CD4-positive, alpha-beta T cell treated with Interleukin-1 beta for 1 hour (primary cell): ENCODE measurements at places on chromosomes 11 and 22.
A peak's percentile ranks its signal among the peaks of the same experiment; 100 is the strongest.

DNA sequence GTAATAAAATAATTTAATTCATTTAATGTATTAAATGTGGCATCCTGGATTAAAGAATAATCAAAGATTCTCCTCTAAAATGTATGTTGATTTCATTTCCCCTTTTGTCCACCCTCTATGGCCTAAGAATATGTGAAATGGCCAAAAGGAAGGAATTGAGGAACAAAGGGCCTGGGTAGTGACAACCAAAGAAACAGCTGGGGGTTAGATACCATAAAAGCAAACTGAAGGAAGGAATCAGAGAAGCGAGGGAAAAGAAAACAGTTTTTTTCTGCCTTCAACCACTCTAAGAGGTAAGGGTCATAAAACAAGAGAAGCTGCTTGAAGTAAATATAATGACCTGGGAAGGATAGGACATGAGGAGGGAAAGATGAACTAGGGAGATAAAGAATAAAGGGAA is 139.3 kb downstream of the FAM76B start:
- no peak for DNase-seq

GRCh38 chr11:34191578-34191977 is 86.1 kb downstream of the NAT10 start:
- no peak for DNase-seq

GRCh38 chr22:24053481-24054226 is 42.5 kb downstream of the CABIN1 start:
- DNase-seq = no peak

- DNase-seq = no peak
Observed at GRCh38 chr22:20532256-20532993, 25.0 kb downstream of the MED15 start.

DNA sequence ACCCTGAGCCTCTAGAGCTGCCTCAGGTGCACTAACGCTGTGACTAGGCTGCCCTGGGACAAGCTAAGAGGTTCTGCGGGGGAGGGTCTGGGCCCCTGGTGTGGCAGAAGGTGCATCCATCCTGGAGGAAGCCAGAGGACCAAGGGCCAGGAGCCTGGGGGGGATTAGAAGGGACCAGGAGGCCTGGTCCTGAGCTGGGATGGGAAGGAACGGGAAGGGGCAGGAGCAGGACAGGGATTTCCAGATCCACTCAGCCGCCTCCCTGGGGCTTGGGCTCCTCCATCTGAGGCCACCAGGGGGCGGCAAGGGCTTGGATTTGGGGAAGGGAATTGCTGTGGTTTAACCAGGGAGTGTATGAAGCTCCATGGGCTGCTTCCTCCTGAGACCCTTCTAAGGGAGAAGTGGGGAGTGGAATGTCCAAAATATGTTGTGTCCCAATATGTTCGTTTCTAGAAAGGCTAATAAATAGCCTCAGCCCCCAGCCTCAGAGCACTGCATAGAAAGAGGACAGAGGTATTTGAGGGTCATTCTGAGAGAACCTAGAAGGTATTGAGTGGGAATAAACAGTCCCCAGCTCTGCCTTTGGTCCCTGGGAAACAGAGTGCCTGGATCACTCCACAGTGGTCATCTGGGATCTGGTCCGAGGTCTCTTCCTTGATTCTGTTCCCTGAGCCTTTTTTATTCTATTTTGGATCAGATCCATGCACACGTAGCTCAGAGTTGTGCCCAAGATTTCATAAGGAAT is 17.4 kb upstream of the PRAME start:
- peak; percentile 14 for DNase-seq

GRCh38 chr22:48393041-48393370 is 1434.7 kb downstream of the BRD1 start:
- DNase-seq = no peak

DNA sequence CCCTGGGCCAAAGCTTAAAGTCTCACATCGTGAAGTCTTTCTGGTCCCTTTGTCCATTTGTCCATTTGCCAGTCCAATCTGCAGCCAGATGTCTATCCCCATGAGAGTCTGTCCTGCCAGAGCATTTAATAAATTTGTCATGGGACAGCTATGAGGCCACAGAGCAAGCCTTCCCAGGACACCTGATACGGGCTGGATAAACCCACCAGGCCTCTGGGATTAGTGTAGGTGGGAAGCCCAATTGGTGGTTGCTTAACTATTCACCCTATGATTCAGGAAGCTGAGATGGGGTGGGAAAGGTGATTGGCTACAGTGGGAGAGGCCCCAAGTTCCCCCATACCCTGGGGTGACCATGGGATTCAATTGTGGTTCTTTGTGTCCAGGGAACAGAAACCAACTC is 39.9 kb downstream of the MYEOV start:
- DNase-seq = no peak

- no peak for DNase-seq
Observed at GRCh38 chr11:96187822-96188221, 155.2 kb downstream of the MAML2 start.

DNA sequence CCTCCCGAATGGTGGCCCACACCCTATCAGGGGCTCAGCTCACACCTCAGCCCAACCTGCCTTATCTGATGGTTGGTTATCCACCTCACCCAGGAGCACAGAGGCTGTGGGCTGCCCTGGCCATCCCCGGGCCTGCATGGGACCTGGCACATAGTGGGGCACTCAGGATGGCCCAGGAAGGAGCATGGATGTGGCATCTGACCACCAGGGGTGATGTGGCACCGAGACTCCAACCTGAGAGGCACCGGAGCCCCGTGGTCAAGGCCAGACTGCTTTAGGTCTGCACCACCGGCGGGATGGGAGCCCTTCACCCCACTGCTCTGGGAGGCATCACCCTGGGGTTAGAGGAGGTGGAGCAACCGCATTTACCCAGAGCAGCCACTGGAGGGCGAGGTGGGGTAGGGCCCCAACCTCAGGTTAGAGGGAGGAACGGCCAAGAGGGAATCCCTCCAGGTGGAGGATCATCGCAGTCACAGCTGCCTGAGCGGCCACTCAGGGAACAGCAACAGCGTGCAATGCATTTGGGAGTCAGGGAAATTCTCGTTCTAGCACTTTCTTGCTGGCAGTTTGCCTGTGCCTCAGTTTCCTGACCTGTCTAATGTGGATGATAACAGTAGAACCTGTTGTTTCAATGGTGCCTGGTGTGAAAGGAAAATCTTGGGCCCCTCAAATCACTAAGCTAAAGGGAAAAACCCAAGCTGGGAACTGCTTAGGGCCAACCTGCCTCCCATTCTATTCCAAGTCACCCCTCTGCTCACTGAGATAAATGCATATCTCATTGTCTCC is 52.9 kb upstream of the CARS1 start:
- DNase-seq = peak; percentile 35

- no peak for DNase-seq
Observed at GRCh38 chr11:70230840-70231710, 28.0 kb downstream of the FADD start.

DNA sequence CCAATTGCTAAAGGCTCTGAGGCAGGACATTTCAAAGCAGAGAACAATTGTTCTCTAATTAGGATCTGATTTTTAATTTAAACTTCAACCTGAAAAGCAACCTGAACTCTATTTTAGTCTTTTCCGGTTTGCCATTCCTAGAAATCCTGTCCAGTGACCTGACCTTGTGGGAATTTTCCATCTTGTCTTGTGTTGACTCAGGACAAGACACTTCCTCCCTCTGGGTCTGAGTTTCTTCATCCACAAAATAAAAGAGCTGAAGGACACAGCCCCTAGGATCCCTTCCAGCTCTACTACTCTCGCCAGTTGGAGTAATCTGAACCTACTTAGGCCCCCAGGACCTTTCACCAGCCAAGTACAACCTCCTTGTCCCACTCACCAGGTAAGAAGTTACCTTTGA is 66.5 kb upstream of the POU2AF1 start:
- no peak for DNase-seq

DNA sequence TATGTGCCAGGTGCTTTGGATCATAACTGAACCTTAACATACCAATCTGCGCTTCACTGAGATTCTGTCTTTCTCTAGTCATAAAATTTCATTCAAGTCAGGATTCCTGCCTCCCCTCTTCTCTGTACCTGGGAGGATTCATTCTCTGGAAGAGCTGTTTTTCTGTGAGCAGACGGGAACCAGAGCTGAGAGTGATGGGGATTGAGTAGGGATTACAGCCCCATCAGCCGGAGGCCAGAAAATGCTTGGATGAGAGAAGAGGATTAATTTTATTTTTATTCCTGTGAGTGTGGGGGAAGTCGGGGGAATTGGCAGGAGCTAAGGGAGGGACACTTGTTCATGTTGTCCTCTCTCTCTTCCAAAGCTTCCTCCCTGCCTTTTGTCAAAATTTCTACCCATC is 4.7 kb downstream of the STX3 start:
- DNase-seq = no peak

GRCh38 chr11:94271885-94272372 is 32.5 kb upstream of the IZUMO1R start:
- no peak for DNase-seq

- DNase-seq = peak; percentile 55
Observed at GRCh38 chr11:118924591-118925585, 838 bp downstream of the BCL9L start.

- no peak for DNase-seq
Observed at GRCh38 chr11:4074266-4074665, 20.3 kb upstream of the RRM1 start.

- no peak for DNase-seq
Observed at GRCh38 chr11:75148436-75148983, 2.4 kb upstream of the SLCO2B1 start.

DNA sequence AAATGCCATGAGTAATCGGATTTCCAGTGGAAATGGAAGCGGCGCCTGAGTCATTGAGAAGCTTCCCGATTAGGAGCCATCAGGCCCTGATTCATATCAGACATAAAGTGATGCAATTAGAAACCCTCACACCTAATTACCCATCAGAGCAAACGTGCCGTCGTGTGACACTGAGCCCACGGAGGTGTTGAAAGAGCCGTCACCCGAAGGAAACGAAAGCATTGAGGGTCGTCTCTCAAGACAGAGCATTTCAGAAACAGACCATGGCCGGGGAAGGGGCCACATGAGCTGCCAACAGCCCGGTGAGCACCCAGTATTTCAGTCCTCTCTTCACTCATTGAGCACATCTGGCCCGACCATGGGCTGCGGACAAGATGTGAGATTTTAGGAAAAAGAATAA is 829.3 kb downstream of the TBC1D22A start:
- DNase-seq = no peak

- DNase-seq = no peak
Observed at GRCh38 chr22:26259510-26259909, 90.2 kb downstream of the SEZ6L start.

DNA sequence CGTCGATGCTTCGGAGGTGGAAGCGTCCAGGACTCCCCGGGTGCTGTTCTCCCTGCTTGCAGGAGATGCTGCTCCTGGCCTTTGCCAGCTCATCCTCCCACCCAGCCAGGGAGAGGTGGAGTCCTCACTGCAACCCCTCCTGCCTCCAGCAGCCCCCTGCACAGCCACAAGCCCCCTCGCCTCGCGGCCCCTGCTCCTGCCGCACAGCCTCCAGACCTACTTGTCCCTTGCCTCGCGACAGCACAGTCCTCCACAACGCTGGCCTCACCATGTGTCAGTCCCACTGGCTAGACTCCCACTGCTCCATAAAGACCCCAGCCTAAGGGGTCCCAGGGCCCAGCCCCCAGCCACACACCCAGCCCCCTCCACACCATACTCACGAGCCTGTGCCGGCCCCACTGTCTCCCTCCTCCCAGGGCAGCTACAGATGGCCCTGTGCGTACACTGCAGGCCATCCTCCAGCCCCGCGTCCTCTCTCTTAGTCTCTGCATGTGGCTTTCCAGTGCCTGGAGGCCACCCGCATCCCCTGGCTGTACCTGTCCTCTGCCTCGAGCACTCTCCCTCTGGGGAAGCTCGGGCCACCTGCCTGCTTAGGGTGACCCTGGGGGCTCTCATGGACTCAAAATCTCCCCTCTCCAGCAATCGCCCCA is 91.5 kb downstream of the CELSR1 start:
- no peak for DNase-seq

GRCh38 chr11:80196041-80196440 is 755.2 kb upstream of the TENM4 start:
- DNase-seq = no peak

DNA sequence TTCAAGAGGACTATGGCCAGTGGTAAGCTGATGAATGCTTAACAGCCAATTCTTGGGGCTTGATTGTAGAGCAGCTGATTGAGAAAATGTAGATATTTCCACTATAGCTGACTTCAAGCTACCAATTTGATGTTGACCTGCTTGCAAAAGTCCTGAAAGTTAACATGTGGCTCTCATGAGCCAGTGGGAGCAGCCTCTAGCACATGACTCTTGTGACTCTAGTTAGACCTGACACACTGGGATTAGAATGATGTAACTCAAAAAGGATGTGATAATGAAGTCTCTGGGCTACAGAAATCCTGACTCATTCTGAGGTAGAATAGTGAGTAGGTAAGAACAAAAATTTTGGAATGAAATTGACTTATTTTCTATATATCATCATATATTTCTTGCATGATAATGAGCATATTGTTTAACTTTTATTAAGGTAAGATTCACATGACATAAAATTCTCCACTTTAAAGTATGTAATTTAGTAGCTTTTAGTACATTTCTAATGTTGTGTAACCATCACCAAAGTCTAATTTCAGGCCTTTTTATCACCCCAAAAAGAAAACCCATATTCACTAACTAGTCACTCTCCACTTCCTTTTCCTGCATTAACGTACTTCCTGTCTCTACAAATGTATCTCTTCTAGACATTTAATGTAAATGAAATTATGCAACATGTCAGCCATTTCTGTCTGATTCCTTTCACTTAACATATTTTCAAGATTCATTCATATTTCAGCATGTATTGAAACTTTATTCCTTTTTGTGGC is 16.1 kb upstream of the OR52H1 start:
- no peak for DNase-seq

DNA sequence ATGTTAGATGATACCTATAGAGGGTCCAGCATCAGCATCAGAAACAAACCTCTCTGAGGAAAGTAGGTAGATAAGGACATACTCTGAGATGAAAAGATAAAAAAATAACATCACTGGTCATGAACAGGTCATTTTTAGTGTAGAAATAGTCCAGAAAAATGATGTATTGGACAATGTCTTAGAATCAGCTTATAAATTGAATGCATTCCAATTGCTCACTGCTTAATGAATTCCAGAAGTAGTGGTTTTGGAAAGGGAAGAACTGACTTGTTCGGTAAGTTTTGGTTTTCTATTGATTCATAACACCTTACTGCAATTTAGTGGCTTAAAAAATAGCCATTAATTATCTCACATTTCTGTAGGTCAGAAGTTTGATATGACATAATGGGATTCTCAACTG is 929.5 kb upstream of the CCDC90B start:
- DNase-seq = no peak

- DNase-seq = no peak
Observed at GRCh38 chr11:132184079-132184478, 813.7 kb downstream of the NTM start.

- DNase-seq = no peak
Observed at GRCh38 chr11:116986521-116987105, 111.6 kb downstream of the SIK3 start.

GRCh38 chr11:123405123-123405592 is 24.9 kb upstream of the GRAMD1B start:
- no peak for DNase-seq

GRCh38 chr11:90701716-90702115 is 478.9 kb upstream of the CHORDC1 start:
- no peak for DNase-seq

GRCh38 chr22:30438559-30438958 is 13.0 kb downstream of the MTFP1 start:
- no peak for DNase-seq

GRCh38 chr22:29073618-29074275 is 912 bp downstream of the KREMEN1 start:
- DNase-seq = peak; percentile 14
